ENCODE measurements at places on chromosomes 11 and 22.

DNA sequence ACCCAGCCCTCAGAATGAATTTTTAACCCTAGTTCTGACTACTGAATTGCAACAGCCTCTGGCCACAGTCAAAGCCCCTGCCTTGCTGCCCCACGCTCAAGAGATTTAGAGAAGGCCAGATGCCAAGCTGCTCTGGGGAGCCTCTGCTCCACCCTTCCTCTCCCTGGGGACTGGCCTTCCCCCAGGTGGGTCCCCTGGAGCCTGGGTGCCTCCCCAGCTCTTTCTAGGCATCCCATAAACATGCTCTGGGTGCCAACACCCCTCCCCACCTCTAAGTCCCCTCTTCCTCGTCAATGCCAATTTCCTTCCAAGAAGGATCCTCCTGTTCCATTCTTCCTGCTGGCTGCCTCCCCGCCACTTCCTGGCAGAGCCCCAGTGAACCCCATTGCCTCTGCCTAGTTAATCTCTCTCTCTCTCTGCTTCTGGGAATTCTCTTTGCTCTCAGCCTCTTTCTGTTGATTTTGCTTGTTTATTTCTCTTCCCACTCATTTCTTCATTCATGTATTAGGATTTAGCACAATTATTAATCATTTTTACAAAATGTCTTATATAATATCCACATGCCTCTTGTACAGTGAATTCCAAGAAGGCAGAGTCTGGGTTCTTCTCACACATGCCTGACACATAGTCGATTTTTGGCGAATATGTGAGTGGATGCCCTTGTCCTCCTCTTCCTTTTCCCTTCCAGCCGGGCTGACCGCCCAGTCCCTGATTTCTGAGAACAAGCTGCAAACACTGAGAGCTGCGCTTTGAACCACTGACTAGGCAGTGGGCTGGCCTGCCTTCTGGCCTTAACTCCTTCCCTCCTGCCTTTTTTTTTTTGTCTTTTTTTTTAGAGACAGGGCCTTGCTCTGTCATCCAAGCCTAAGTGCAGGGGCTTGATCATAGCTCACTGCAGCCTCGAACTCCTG, 17.5 kb downstream of the UQCR10 start:
- no peak for DNase-seq

DNA sequence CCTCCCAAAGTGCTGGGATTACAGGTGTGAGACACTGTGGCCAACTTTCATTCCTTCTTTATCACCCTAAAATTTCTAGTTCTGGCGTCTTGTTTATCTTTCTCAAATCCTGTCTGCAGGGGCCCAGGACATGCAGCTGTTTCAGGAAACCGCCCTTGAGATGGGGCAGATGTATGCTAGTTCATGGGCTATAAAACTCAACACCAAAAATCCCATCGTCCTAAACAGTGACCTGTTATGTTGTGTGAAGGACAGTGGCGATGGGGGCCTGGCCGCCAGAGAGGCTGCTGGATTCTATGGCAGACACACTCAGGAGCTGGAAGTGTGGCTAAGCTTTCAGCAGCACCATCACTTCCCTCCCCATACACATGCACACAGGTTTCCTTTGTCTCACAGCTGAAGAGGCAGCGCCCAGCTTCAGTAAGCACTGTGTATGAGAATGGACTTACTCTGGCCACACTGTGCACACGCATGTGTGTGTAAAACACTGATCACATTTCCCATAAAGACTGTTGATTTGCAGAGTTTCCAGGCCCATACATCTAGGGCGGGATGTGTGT, 36.7 kb downstream of the MARK2 start:
- DNase-seq, result no peak

DNA sequence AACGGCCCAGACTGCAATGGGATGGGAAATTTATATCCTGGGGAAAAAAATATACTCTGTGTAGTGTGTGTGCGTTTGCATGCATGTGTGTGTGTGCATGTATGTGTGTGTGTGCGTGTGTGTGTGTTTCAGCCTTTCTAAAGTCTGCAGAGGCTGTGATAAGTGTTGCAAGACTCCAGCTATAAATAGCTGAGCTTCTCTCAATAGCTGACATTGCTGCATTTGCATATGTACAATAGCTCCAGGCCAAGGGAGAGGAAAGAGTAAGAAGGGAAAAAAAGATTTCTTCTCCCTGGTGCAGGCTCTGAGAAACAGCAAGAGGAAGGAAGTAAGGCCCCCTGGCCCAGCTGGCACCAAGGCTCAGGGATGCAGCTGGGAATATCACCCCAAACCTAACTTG, 483.0 kb downstream of the MN1 start:
- no peak for DNase-seq

- DNase-seq, result peak; percentile 93
Observed at GRCh38 chr22:23237201-23237798, 57.0 kb downstream of the BCR start.

GRCh38 chr11:62401356-62401755, 17.5 kb upstream of the SCGB1A1 start:
- no peak for DNase-seq

- DNase-seq, result no peak
Observed at GRCh38 chr11:133790995-133791394, 54.3 kb downstream of the SPATA19 start.

- peak; percentile 69 for DNase-seq
Observed at GRCh38 chr22:30763815-30764673, 69.4 kb downstream of the OSBP2 start.

- no peak for DNase-seq
Observed at GRCh38 chr11:69396051-69396947, 85.2 kb upstream of the LINC01488 start.

GRCh38 chr22:49550141-49550430, 277.6 kb downstream of the BRD1 start:
- DNase-seq, result no peak

- DNase-seq, result no peak
Observed at GRCh38 chr11:130622141-130622542, 173.7 kb downstream of the ADAMTS15 start.

- DNase-seq, result no peak
Observed at GRCh38 chr11:95698676-95699557, 90.7 kb downstream of the FAM76B start.

GRCh38 chr22:24285245-24285644, 14.6 kb downstream of the SPECC1L start:
- no peak for DNase-seq

DNA sequence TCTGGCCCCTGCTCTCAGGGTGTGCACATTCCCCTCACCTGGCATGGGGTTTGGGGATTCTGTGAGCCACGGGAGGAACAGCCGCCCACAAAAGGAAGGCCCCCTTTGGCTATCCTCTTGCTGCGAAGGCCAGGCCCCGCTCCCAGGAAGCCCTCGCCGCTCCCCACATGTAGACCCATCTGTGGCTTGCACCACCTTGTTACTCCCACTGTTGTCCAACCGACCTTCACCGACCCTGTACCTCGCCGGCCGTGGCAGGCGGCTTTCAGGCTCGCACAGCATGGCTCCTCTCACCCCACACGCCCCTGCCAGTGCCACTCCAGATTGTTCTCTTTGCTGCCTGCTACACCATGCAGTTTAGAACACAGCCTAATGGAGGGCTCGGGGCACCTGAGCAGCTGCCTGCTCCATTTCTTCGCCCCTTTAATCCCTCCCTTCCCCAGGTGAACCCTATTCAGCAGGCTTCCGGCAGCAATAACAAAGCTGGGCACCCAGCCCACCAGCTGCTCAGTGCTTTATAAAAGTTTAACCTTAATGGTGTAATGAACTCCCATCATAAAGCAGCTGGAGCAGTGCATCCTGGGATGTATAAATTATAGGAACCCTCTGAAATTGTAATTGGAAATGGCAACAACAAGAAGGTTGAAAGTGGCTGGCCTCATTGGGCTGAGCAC, 10.7 kb downstream of the DAGLA start:
- peak; percentile 90 for DNase-seq
